Eye (tissue), 1 donor: ENCODE measurements at places on chromosomes 12 and 14.

GRCh38 chr14:41916313-41916712 lies 309.6 kb downstream of the LRFN5 start:
- DNase-seq = no peak

- DNase-seq = no peak
Observed at GRCh38 chr12:106602076-106602475, 19.3 kb downstream of the RFX4 start.

- DNase-seq = no peak
Observed at GRCh38 chr12:51589060-51589459, 2.0 kb upstream of the SCN8A start.

- peak; percentile 81 for DNase-seq
Observed at GRCh38 chr14:101224356-101225156, 321.0 kb upstream of the RTL1 start.

DNA sequence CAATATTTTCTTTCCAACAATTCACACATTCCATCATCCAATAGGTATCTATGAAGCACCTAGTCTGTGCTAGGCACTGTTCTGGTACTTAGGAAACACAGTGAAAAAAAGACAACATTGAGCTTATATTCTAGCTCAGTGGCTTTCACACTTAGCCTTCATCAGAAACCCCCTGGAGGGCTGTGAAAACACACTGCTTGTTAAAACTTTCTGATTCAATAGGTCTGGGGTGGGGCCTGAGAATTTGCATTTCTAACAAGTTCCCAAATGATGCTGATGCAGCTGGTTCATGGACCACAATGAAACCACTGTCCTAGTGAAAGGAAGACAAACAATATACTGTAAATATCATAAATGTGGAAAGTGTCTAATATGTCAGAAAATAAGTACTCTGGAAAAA lies 5.9 kb downstream of the VTI1B start:
- DNase-seq = no peak

- peak; percentile 67 for DNase-seq
Observed at GRCh38 chr14:77707355-77707723, 484 bp downstream of the ALKBH1 start.

DNA sequence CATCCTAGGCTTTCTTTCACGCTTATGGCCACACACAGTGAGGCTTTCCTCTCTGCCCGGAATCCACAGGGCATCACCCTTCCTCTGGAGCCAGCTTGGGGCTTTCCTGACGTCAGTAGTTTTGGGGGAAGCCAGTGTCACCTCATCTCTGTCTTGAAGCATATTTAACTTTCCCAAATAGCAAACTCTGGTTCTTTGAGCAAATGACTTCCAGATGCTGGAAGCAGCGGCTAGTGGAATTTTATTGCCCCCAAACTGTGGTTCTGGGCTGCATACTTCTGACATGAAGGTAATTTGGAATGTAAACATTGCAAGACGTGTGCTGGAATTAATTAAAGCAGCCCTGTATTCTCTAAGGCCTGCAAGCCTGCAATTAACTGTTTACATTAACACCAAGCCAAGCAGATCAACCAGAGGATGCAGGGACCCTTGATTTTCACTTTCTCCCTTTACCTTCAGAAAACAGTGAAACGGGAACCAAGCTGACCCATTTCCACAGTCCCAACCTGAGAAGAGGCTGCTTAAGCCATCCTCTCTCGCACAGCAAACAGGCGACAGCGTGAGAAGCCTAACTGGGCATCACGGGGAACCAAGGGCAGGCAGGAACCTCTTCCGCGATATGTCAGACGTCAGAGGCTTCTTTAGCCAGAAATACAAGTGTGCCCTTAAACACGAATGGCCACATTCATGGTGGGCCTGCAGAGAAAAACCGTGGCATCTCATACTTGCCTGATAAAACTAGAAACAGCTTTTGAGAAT lies 258.4 kb downstream of the CACNA1C start:
- DNase-seq = peak; percentile 67

DNA sequence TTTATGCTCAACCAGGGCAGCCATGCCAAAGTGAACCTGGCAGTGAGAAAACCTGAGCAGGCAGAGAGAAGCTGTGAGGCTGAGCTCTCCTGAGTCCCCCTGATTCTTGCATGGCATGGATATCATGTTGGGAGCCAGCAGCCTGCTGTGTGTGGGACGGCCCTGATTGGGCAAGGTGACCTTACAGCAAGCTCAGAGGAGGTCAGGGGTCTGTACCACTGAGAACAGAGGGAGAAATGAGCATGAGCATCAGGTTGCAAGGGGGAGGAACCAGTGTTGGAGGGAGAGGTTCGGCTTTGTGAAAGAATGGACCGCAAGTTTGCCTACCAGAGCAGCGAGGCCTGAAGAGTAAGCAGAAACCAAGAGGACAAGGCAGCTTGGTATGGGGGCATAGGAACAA lies 59.1 kb upstream of the PTGR2 start:
- no peak for DNase-seq

- no peak for DNase-seq
Observed at GRCh38 chr14:79175671-79176070, 1005.5 kb downstream of the NRXN3 start.

DNA sequence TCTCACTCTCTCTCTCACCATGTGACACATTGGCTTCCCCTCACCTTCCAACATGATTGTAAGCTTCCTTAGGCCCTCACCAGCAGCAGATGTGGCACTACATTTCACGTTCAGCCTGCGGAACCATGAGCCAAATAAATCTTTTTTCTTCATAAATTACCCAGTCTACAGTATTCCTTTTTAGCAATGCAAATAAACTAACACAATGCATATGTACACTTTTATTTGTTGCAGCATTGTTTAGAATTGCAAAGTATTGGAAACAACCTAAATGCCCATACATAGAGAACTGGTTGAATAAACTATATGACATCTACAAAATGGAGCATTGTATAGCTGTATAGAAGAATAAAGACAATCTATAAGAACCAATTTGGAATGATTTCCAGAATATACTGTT lies 487.6 kb downstream of the FUT8 start:
- no peak for DNase-seq

DNA sequence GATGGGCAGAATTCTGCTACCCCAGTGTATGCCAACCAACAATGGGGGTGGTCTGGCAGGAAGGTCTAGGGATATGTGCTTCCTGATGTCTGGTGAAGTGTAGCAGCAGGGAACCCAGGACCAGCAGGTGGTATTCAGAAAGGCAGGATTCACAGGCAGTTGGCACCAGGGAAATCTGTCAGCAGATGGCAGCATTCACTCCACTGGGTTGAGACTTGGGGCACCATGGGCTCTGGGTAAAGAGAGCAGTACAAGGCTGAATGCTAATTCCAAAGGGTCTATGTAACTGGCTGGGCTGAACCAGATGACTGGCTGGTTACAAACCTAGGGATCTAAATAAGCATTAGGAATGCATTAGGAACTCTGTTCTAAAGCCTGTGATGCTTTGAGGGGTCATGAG lies 466.9 kb upstream of the STXBP6 start:
- no peak for DNase-seq

DNA sequence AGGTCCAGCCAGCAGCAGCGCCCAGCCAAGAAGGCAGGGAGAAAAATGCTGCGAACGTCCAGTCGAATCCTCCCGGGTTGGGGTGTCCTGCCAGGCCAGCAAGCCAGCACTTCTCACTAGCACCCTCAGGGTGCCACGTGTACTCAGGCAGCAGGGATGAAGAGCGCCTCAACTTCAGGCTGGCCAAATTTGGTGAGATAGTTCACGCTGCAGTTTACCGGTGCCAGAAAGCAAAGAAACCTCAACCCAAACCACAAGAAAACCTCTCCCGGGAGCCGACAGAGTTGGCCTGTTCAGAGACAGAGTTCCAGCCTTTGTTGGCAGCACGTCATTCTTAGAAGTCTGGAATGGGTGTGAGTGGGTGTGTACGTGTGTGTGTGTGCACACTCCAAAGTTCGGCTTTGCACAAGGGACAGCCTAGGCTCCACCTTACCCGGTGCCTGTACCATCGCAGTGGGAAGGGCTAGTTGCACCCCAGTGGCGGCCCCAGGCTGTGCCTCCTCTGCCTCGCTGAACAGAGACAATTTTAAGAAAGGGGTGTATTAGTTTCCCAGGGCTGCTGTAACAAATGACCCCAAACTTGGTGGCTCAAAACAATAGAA lies 42.1 kb downstream of the ELK3 start:
- DNase-seq = no peak

GRCh38 chr12:96427269-96427729 lies 27.1 kb upstream of the CDK17 start:
- peak; percentile 86 for DNase-seq

DNA sequence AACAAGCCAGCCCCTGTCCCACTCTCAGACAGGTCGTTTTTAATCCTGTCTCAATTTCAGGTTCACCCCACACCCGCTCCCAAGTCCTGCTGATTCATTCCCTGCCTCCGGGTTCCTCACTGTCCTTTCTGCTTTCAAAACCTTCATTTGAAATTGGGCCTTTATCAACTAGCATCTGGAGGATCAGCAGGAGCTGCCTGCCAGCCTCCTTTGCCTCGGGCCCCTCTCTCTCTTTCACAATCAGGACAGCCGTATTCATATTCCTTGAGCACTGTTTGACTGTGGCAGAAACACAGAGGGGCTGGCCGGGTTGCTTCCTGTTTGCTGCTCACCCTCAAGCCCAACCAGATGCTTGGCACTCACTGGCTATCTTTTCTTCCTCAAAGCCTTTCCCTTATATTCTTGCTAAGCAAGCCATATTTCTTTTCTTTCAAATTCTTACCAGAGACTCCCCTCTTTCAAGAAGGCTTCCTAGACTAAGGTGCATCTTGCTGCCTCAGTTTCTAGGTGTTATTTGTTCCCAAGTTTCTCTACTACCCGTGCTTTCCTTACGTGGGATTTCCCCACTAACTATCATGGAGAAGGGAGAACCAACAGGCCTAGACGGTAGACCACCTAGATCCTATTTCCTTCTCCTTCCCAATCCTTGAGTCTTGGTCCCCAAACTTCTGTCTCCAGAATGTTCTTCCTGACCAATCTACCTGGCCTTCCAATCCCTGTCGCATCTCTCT lies 3.0 kb downstream of the GALNT6 start:
- DNase-seq = no peak

DNA sequence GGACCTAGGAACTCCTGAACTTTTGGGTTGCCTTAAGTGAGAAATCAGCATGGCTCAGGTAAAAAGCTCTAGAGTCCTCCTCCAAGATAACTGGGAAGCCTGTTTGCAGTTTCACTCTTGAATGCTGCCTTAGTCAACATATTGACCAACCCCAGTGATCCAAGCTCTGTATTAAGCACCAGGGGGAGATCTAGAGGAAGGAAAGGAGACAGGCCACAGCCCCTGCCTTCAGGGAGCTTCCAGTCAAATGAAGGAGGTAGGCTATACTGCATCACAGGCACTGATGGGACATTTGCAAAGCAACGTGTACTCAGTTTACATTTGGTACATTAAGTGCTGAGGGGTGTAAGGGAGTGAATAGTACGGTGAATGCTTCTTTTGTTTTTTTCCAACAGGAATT lies 1.2 kb upstream of the CSAD start:
- no peak for DNase-seq

DNA sequence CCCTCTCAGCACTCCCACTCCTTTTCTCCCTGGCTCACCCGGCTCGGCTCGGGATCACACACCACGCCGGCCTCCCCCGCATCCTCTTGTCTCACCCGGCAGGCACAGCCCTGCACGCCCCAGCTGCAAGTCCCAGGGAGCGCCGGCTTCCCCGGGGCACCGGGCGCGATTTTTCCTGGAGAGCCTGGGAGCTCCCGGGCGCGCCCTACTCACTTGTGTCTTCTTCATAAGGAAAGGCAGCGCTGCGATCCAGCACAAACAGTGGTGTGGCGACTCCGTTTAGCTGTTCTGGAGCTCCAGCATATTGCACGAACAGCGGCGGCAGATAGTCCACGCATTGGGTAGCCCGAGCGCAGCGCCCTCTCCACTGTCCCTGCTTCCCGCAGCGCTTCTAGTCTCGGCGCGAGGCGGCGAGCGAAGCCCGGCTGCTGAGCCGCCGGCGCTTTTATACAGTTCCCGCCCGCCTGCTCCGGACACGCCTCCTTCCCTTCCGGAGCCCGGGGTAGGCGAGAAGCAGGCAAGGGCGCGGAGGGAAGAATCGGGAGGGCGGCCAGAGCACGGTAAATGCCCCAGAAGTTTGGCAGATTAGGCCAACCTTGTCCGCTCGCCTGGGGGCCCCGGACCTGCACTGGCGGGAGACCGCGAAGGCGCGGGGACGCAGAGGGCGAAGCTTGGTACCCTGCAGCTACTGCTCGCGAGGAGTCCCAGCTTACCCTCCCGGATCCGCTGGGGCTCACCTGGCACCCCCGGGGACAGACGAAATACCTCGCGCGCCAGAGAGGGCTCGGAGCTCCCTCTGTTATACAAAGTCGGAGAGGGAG lies at the start of gene KITLG:
Gene KITLG, minus strand, starts transcription at position 421 of the 821 bp plus-strand sequence. Its CDS starts 193 bp downstream, at position 228.
- peak; percentile 95 for DNase-seq

DNA sequence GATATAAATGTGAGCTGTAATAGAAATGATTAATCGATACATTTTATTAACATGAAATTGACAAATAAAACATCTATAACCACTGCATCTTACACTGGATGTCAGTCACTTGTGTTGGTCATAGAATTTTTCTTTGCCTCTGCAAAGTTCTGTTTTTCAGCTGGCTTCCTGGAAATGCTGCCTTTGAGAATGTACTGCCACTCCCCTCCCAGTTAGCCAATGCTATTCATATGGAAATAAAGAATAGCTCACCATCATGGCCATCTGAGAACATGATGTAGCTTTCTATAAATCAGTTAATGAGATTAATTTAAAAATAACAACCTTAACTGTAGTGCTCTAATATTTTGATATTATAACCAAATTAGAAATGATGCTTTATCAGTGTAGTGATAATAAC lies 41.1 kb downstream of the SLCO1B1 start:
- no peak for DNase-seq

DNA sequence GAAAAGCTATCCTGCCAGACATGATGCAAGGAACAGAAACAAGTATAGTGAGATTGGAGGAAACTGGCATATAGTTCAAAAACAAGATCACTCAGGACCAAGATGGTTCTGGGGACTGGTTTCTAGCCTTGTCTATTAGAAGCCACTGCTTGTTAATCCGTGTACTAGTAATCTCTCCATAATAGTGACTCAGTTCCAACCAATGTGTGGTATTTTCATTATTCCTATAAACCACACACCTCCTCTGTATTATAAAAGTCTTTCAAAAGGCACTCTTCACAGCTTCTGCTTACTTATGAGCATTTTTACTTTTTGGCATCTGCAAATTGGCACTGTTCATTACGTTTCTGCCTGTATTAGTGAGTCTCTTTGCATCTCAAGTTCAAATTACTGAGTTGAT lies 140.3 kb downstream of the SLC6A15 start:
- DNase-seq = no peak

DNA sequence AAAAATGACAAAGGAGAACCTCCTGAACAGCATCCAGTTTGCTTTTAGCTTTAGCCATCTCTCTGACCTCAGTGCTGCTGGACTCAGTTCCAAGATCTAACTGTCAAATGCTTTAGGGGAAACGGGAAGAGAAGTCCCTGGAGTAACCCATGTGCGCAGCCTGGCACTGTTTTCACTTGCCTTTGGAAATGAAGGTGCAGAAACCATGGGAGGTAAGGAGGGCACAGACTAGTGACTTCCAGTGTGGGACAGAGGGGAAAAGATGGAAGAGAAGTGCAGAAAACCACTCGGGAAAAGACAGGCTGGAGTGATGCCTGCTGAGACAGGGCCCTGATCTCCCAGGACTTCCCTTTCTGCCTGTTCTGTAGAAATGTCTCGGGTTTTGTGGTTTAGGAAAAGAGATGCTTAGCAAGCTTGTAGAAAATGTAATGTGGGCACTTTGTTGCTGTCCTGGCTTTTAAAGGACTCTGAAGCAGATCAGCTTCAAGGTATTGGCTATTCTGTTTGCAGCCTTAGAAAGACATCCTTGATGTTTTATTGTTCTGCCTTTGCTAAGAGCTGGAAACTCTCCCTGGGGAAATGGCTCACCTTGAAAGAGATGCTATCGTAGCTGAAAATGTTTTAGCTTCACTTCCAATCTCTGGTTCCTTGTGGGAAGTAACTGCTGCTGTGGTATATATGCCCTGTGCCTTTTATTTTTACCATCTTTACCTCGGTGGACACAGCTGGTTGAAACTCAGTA lies 124.6 kb upstream of the HIF1A start:
- no peak for DNase-seq
